ENCODE measurements at places on chromosomes 6 and 20.

- no peak for DNase-seq
These were observed 88.2 kb upstream of the DST start for GRCh38 chr6:56730663-56731529.

DNA sequence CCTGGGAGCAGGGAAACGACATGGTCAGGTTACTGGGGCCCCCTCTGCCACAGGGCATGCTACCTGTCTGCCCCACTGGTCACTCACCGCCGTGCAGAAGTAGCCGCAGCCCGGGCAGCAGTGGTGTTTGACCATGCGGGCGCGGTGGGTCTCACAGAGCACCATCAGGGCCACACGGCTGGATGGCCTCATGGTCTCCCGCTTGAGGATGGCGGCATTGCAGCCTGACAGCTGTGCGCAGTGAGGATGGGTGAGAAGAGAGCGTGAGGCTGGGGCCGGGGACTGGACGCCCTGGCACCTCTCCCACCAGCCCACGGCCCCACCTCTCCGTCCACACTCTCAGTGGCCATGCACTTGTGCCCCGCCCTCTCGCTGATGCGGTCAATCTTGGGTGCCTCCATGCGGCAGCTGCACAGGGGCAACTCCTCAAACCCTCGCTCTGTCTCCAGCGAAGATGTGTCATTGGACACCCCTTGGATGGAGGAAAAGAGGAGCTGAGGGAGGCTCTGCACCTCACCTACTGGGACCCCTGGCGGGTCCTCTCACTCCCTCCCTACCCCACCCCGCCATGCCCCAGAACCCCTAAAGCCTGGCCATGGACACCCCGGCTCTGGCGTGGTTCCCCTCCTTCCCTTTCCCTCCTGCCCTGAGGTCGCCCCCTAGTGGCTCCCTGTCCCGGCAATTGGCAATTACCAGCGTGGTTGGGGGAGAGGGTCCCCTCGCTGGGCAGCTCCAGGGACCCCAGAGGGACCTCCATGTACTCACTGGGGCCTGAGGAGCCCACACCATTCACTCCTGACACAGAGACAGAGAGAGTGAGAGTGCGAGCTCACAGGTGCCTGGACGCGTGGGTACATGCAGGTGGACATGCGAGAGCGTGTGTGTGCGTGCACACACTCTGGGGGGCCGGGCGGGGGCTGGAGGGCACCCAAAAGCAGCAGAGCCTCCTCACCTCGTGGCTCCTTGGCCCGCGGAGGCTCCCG, 8.9 kb downstream of the EHMT2 start:
- no peak for DNase-seq

DNA sequence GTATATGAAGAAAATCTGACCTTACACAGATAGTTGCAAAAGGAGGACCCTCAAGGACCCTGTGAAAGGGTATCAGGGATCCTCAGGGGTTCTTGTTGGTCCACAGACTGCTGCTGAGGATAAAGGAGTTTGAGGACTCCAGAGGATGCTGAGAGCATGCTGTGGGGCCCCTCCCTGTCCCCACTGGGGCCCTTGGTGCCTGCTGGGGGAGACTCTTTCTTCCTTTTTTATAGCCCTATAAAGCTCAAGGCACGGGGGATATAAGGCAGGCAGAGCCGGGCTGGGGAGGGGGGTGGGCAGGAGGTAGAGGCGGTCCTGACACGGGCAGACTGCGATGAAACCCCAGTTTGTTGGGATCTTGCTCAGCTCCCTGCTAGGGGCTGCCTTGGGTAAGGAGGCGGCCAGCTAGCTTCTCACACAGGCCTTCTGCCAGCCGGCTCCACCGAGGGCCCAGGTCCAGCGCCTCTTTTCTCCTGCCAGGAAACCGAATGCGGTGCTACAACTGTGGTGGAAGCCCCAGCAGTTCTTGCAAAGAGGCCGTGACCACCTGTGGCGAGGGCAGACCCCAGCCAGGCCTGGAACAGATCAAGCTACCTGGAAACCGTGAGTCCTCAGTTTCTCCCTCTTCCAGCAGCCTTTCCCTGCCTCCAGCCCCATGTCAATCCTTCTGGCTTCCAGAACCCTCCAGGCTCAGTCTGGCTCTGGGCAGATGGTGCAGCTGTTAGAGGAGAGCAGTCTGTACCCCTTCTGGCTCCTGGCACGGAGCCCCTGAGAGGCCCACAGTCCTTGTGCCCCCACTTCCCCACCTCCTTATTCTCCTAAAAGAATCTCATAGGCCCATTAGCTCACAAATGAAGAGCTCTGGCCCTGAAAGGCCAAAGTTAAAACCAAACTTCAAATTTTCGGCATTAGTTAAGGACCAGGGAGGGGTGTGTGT, at the start of gene LY6G6D:
Gene LY6G6D, plus strand, starts transcription at position 327 of the 937 bp plus-strand sequence. Its CDS starts 8 bp downstream, at position 335.
- DNase-seq, result no peak

DNA sequence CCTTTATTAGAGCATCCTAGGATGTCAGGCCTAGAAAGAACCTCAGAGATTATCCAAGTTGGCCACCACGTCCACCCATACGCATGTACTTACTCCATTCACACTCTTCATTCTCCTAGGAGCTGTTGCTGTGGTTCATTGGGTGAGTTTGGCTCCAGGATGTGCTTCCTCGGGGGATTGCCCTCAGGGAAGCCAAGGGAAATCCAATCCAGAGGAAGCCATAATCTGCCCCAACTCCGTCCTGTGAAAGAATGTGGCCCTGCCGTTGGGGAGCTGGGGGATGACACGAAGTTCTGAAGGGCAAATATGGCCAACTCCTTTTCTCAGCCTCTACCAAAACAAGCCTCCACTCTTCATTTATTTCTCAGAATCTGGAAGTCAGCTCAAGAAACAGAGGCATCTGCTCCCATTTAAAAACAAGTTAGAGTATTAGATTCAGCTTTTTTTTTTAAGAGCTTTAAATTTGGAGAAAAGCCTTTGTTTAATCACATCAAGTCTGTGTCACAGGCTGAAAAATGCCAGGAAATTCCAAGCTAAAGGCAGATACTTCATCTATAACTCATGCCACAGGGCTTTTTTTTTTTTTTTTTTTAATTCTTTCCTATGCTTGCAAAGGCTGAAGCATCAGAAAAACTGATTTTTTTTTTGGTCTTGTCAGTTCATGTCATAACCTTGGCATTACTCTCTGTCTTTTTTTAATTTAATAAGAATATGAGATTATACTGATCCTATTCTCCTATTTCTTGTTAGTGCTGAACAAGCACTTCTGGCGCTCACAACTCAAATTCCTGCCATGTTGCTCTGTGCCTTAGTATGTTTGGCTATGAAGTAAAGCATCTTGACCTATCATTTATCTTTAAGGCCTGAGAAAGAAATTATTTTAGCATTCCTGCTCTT, 480.9 kb upstream of the MARCKS start:
- DNase-seq, result no peak

DNA sequence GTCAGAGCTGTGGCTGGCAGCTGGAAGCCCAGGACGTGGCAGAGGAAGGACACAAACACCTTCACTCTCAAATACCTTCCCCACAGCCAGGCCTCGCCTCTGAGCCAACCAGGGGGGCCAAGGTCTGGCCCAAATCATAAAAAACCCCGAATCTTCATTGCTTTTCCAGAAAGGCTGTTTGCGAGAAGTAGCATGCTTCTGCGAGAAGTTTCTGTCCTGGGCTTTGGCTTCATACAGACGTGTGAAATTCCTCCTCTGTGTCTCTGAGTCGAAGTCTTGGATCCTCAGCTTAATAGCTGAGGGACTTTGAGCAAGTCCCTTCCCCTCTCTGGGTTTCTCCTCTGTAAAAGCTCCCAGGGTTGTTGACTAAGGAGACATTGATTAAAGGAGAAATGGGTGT, 63.0 kb downstream of the CHMP4B start:
- no peak for DNase-seq

- DNase-seq, result no peak
These were observed 203.5 kb upstream of the CITED2 start for GRCh38 chr6:139577763-139578604.

- no peak for DNase-seq
These were observed 2.3 kb downstream of the LRP11 start for GRCh38 chr6:149861603-149862423.

DNA sequence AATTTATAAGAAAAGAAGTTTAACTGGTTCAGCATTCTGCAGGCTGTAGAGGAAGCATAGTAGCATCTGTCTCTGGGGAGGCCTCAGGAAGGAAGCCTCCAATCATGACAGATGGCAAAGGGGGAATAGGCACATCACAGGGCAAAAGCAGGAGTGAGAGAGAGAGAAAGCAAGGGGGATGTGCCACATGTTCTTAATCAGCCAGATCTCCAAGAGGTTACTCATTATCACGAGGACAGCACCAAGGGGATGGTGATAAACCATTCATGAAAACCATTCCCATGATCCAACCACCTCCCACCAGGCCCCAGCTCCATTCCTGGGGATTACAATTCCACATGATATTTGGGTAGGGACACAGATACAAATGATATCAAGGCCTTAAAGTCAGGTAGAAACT, 217.5 kb upstream of the TCF21 start:
- DNase-seq, result no peak

DNA sequence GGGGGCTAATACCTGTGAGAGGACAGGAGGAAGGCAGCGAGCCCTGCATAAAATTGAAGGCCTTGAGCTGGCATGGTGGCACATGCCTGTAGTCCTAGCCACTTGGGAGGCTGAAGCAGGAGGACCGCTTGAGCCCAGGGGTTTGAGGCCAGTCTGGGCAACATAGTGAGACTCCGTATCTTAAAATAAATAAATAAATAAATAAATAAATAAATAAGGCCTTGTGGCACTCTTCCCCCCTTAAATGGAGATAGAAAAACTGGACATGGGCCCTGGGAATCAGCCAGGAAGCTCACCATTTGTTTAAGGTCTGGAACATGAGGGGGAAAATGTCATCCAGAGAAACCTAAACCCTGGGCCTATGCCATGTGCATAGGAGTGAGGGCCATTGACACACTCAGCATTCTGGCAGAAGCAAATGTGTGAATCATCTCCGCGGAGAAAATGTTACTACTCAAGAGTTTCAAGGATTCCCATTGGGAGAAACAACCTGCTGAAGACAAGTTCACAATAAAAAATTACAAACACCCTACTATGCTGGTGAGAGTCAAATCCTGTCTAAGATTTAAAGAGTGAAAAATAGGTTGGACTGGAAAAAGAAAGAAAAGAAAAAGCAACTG, 51.9 kb upstream of the UBR2 start:
- DNase-seq, result no peak

DNA sequence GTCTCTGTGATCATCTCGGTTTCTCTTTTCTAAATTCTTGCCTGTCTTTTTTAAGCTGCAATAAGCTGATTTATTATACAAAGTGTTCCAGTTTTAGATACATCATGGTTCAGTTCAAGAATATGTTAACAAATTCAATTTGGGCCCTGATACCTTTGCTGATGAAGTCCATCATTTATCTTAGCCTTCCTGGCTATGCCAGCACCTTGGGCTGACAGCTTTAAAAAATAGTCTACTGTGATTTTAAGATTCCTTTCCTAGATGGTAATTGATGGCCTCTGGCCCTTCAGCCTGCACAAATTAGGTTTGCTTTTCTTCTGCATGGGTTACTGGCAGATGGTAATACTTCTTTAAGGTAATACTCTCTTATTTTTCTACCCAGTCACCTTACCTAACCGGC, 7.1 kb upstream of the TMEM217 start:
- DNase-seq, result no peak

DNA sequence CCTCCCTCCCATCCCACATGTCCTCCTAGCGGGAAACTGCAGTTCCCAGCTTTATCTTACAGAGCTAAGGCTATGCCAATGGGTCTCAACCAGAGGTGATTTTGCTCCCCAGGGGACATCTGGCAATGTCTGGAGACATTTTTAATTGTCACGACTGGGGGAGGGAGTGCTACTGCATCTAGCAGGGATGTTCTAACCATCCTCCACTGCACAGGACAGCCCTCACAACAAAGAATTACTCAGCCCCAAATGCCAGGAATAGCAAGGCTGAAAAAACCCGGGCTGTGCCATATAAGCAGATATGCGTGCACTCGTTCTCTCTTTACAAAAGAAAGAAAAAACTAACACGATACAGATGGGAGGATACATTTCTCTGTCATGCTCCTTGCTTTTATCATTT, 8.5 kb downstream of the MRPS18A start:
- DNase-seq, result no peak

DNA sequence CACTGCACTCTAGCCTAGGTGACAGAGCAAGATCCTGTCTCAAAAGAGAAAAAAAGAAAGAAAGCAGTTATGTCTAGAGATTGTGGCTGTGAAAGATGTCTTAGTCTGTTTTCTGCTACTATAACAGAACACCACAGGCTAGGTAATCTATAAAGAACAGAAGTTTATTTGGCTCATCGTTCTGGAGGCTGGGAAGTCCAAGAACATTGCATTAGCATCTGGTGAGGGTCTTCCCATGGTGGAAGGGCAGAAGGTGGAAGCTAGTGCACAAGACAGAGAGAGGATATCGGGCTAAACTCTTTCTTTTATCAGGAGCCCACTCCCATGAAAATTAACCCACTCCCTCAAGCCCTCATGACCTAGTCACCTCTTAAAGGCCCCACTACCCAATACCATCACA, 16.2 kb upstream of the RALY start:
- DNase-seq, result no peak

DNA sequence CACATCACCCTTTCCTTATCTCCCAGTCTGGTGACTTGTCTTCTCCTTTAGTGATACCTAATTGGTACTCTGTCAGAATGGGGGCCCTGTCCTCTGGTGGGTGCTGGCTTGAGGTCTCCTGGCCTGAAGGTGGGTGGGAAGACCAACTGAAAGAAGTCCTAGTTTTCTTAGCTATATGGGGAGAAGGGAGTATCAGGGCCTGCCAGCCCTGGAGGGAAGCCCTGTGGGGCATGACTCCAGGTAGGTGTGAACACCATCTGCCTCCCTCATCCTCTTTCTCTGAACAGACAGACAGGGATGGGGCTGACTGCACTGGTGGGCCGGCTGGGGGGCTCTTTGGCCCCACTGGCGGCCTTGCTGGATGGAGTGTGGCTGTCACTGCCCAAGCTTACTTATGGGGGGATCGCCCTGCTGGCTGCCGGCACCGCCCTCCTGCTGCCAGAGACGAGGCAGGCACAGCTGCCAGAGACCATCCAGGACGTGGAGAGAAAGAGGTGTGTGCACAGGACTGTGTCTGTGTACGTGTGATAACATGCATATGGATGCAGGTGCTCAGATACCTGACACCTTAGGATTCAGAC, 4.8 kb downstream of the CRIP3 start:
- DNase-seq, result no peak
